MG63 (cell line): ENCODE measurements at places on chromosomes 11 and 22. TPM values are rescaled to one million over a fixed set of nuclear protein-coding genes. Genes with fewer than 3 reads are reported as not detected.

Gene SLC35F2
- 38.4 and 42.9 TPM in 2 replicates for total RNA-seq

Gene PRODH
- not detected in 2 replicates for total RNA-seq

GRCh38 chr22:35634943-35635540 lies 13.2 kb upstream of the APOL6 start:
- no peak for DNase-seq

GRCh38 chr11:119158467-119158866 lies 9.6 kb downstream of the ABCG4 start:
- no peak for DNase-seq

GRCh38 chr11:75946531-75947530 lies 131.8 kb downstream of the UVRAG start:
- no peak for DNase-seq

- peak; percentile 64 for DNase-seq
These were observed 60.2 kb upstream of the WNT11 start for GRCh38 chr11:76266286-76267100.
